GM12878 (cell line): ENCODE measurements at places on chromosomes 5 and 9.

- DNase-seq, result no peak
Observed at GRCh38 chr9:93909242-93909616, 45.9 kb downstream of the BARX1 start.

GRCh38 chr5:7784683-7785380, 66.1 kb downstream of the CFAP90 start:
- DNase-seq, result no peak

GRCh38 chr9:5892456-5893133, 1.9 kb downstream of the MLANA start:
- no peak for DNase-seq

GRCh38 chr9:110021891-110022290, 186.1 kb downstream of the C9orf152 start:
- peak; percentile 60 for DNase-seq

- DNase-seq, result no peak
Observed at GRCh38 chr9:120109242-120109641, 470.7 kb downstream of the CDK5RAP2 start.

DNA sequence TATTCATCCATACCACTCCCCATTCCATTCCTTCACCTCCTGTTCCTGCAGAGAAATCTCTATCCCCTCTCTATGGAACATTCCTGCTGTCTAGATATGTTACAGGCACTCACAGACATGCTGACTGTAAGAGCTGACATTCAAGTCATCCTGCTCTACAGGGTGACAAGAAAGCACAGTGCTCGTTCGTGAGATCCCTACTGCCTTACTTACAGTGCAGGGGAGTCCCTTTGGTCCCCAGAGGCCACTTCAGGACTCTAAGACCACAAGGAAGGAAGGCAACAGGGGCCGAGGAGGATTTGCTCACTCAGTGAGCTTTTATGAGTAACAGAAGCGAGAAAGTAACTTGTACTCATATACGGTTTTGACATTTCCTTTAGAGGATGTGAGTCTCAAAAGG, 110.5 kb downstream of the GAS1 start:
- peak; percentile 28 for DNase-seq

- no peak for DNase-seq
Observed at GRCh38 chr9:2637390-2637789, 15.8 kb downstream of the VLDLR start.
